ENCODE measurements at places on chromosomes 3 and 15.

- no peak for DNase-seq
Measured at GRCh38 chr15:83113881-83114674, 6.6 kb downstream of the TM6SF1 start.

GRCh38 chr3:154889227-154889634, 190.9 kb upstream of the MME start:
- no peak for DNase-seq

- DNase-seq = no peak
Measured at GRCh38 chr3:56862352-56863062, 60.8 kb upstream of the ARHGEF3 start.

DNA sequence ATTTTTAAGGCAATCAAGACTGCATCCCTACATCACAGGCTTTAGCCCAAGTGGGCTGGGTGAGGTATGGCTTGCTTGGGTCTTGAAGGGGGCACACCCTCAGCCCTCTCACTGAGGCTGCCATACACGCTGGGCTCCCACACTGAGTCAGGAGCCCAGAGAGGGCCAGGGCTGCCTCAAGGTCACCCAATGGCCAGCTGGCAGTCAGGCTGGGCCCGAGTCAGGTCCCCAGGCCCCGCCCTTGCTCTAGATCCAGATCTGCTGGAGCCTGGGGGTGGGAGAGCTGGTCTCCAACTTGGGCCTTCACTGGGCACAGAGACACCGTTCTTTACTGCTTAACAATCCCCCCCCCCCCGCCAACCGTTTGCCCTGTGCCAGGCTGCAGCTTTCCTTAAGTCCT, 88.1 kb downstream of the IQSEC1 start:
- no peak for DNase-seq

DNA sequence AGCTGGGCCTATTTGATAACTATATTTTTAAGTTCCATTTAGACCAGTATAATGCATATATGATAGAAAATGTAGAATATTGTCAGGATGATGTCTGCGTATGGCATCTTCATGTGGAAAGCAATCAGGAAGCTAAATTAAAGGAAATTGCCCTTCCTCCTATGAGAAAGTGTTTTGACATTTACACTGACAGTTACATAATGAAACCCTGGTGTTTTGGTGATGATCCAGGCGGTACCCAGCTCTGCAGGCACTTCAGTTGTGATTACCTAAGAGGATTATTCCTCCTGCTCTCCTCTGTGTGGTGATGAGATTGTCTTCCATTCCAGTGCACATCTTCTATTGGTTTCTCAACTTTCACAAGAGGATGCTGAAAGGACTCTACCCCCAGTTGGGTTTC, 126.5 kb upstream of the MITF start:
- DNase-seq = no peak

GRCh38 chr15:40407330-40407990, 1.9 kb downstream of the IVD start:
- DNase-seq = no peak

GRCh38 chr3:87498358-87499080, 222.1 kb upstream of the POU1F1 start:
- DNase-seq = no peak

- DNase-seq = no peak
Measured at GRCh38 chr3:9298236-9298635, 48.8 kb upstream of the SRGAP3 start.

DNA sequence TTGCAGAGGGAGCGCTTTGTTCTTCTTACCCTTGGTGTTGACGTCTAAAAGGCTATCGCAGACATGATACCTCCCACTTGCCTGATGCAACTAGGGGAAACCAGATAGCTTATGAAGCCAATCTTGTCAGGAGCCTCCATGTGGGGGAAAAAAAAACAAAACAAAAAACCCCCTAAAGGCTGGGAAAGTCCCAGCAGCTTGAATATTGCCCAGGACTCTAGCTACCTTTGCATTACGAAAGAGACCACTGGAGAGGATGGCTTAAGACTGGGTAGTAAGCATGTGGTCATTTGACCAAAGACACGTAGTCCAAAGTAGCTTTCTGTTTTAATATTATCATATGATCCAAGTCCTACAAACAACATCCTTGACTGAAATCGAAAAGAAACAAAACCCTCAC, 120.7 kb upstream of the WNT5A start:
- DNase-seq = no peak

DNA sequence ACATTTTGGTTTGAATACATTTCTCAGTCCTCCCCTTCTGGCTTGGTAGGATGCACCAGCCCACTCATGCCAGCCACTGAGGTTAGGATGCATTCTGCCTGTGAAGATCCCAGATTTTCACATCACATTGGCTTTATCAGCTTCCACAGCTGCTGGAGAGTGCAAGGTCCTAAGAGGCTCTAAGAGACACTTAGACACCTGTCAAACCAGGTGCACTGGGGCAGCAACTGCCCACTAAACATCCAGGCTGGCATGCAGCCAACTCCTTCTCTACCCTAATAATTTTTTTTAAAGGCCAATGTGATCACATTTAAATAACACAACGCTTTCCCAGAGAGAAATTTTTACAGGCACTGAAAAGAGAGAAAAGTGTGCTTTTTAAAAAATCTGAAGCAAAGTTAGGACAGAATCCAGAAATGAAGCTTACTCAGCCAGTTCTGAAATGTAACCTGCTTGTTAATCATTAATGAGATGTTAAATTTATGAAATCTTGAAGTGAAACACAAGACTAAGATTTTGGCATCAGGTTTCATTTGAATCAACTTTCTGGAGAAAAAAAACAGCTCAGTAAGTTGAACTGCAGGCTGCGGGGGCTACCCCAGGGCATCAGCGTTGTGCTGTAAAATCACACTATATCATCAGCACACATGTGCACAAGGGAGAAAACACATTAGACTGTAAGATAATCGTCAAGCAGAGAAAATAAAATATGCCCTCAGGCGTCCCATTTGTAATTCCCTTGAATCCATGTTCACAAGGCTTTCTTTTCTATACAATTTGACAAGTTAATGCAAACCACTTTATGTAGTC, 312.9 kb downstream of the ZBBX start:
- no peak for DNase-seq

GRCh38 chr3:124854009-124854408, 33.2 kb downstream of the ITGB5 start:
- DNase-seq = no peak

DNA sequence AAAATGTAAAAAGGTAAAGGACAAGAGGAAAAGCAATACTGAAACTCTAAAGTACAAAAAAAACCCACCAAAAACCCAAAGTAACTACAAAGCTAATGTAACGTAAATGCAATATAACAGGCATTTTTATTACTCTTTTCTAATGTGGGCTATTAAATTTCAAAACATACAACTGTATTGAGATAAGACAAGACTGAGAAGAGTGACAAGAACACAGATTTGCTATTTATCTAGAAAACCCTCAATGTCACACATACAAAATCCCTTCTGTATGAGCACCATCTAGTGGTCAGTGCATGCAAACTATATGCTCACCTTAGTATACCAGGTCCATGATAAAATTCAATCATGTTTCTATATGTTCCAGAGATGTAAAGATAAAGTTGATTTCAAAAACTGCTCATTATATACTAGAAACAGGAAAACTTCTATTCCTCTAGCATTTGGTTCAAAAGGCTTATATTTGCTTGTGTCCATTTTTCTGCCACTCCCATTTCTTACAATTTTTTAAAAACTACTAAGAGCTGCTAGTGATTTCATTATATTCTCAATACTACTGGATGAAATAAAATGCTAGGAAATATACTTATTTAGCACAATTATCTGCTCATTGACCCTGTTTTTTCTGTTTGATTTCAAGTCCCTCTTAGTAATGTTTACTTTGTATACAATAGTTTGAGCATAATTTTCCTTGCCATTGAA, 111.4 kb downstream of the DLG1 start:
- DNase-seq = no peak
